ENCODE measurements at places on chromosomes 5 and 9.
A peak's percentile ranks its signal among the peaks of the same experiment; 100 is the strongest.

GRCh38 chr5:106174903-106175302, 1495.8 kb downstream of the EFNA5 start:
- no peak for DNase-seq

GRCh38 chr5:139178935-139179334, 19.2 kb downstream of the SIL1 start:
- no peak for DNase-seq

DNA sequence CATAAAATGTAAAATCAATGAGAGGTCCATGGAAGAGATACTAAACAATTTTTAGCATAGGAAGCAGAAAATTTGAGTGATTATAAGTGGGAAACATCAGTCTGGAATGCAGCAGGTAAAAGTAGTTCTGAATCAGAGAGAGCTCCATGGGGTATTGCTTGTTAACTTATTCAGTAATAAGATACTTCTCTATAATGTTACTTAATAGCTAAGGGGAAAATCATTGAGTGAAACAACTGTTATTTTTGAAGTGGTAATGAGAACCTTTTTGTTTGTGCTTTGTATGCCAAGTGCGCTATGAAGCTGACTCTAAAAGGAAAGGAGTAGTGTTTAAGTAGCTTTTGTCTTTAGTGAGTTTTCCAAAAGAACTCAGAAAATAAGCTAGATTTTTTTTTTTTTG, 95.2 kb downstream of the ERBIN start:
- DNase-seq: no peak

DNA sequence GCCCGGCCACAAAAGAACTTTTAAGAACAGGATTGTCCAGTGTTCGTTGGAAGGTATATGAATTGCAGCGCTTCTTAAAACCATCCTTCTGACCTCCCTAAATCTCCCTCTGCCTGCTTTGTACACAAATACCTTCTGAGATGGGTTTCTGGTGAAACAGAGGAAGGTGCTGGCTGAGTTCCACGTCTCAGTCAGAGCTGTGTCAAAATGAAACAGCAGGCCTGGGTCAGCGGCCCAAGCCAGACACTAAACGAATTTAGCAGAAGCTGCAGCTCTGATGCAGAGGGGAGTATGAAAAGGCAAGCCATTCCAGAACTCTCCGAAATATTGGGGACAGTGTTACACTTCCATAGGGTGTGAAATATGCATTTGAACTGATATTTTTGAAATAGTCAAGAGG, 37.8 kb upstream of the CRB2 start:
- DNase-seq: no peak

DNA sequence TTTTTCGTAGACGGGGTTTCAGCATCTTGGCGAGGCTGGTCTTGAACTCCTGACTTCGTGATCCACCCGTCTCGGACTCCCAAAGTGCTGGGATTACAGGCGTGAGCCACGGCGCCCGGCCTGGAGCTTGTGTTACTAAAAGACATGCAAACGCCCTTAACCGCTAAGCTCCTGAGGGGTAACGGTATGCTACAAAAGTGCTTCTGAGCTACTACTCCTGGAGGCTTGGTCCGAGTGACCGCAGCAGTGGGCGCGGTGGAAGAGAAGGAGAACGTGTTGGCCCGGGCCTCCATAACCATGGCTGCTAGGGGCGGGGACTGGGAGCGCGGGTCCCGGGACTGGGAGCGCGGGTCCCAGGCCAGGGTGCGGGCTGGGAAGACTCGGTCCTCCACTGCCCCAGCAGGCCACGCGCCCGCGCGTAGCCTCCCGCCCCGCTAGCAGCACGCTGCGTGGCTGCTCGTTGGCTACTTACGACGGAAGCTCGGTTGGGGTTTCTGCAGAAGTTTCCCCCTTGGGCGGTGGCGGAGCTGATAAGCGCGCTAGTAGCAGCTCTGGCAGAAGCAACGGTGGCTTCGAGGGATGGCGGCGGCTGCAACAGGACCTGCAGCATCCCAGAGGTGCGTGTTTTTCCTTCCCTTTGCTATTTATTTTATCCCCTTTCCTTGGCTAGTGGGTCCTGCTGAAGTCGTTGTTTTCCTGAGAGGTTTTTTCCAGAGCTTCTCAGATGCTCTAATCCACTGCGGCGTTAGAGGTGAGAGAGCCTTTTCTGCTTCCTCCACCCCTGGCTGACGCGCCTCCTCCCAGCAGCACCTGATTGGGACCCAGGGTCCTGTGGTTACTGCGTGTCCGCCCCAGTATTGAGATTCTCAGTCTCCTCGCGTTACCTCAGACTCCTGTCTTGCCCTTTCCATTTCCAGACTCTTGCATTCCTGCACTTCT, 69.2 kb upstream of the CCDC180 start:
- peak; percentile 69 for DNase-seq
